ENCODE measurements at places on chromosomes 1 and 21.

DNA sequence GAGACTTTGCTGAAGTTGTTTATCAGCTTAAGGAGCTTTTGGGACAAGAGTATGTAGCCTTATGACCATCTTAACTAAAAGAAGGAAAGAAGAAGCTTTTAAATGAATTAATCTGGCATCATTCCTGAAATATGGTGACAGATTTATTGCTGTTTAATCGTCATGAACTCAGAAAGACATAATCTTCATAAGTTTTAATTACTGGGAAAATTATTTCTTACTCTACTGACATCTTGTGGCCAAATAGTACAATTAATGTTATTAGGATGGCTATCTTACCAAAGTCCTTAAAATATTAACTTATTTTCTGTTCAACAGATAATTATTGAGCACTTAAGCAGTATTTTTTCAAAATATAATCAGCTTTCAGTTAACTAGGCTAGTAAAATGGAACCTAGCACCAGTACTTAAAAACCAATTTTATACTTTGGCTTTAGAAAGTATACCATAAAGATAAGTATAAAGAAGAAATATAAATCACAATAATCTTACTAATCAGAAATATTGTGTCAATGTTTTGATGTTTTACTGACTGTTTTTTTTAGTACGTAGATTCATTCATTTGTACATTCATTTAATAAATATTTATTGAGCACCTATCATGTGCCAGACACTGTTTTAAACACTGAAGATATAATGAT, 34.7 kb upstream of the GPR25 start:
- DNase-seq: no peak

- no peak for DNase-seq
Observed at GRCh38 chr1:223271085-223271781, 92.7 kb downstream of the SUSD4 start.

DNA sequence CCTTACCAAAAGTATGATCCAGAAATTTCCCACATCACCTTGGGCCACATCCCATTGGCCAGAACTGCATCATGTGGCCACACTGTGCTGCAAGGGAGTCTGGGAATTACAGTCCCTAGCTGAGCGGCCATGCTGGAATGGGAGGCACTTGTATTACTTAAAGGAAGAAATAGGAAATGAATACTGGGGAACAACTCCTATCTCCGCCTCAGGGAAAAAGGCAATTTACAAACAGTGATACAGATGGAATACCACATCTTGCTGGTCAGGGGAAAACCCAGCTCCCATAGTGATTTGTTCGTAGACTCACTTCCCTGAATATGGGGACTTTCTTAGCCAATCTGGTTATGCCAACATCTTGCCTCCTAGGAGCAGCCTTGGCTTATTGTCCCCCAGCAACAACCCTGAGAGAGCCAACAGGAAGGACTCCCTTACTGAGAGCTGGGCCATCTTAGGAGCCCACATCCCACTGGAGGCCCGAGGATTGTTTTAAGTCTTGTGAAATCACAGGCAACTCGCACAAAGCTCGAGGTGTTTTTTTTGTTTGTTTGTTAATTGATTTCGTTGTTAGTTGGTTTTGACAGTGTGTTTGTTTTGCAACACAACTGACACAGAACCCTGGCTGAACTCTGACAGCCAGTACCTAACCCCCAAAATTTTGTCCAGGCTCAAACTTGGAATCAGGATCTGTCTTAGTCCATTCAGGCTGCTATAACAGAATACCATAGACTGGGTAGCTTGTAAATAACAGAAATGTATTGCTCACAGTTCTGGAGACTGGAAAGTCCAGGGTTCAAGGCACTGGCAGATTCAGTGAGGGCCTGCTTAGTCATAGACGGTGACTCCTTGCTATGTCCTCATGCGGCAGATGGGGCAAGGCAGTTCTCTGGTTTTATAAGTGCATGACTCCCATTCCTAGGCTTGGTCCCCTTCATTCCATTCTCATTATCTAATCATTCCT, 14.9 kb downstream of the CDA start:
- DNase-seq: peak; percentile 84

DNA sequence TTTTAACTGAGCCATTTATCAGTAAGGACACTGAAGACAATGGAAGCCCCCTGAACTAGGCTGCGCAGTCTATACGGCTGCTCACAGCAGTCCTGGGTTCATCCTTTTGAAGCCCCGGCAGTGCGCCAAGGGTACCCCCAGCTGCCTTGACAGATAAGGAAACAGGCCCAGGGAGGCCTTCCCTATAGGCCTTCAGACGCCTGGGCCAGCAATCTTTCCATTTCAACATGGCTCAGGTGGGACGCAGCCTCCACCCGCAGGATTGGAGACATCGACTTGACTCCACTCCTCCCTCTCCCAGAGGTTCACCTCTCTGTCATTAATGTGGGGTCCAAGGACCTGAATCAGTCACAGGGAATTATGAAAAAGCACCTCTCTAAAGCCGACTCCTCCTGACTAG, 2.8 kb upstream of the LYPD8 start:
- DNase-seq: no peak

DNA sequence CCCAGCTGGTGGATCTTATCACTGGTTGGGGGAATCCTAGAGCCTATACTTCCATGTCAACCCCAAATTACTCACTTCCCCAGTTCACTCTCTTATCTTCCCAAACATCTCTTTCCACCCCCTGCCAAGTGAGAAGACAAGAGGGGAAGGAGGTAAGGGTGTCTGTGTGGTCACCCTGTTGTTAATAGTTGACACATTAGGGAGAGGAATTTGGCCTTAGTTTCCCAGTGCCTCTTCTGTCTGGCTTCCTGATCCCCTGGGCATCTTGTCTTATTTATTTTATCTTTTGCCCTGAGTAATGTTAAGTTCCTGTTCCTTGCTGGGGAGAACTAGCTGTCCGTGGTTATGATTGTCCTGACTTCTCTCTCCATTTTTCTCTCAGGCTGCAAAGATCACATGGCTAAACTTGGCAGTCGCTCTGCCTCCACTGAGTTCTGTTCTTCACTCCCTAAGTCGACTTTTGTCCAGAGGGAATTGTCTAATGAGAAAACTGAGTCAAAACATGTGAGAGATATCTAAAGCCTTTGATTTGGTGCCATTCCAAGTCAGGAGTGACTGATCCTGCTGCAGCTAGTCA, 157.1 kb upstream of the SYT6 start:
- DNase-seq: no peak

- no peak for DNase-seq
Observed at GRCh38 chr1:20223551-20224419, 37.5 kb upstream of the PLA2G2C start.

DNA sequence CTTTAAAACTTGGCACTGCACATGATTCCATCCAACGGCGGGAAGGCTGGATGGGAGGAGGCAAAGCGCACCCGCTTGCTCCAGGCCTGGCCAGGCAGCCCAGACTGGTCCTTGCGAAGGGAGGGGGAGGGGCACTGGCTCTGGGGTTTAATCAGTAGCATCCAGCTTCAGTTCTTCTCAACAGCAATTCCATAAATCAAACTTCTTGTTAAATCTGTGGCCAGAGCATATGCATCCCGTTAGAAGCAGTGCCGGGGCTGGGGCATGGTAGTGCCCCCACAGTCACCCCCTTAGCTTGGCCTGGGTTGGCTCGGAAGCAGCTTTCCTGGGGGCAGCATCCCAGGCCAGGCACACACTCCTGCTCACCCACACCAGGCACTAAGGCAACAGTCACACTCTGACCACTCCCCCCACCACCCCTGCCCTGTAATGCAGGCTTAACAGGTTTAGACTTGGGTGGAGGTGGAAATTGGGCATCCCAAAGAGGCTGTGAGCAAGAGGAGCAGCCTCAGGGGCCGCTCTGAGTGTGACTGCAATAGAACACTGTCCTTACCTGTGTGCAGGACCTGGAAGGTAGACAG, 94.1 kb upstream of the CASZ1 start:
- DNase-seq: no peak

- DNase-seq: peak; percentile 38
Observed at GRCh38 chr1:83999316-83999819, 436 bp upstream of the TTLL7 start.

- peak; percentile 36 for DNase-seq
Observed at GRCh38 chr1:225817611-225818061, 7.7 kb downstream of the EPHX1 start.

GRCh38 chr1:58767143-58767542, 16.7 kb downstream of the JUN start:
- DNase-seq: no peak

DNA sequence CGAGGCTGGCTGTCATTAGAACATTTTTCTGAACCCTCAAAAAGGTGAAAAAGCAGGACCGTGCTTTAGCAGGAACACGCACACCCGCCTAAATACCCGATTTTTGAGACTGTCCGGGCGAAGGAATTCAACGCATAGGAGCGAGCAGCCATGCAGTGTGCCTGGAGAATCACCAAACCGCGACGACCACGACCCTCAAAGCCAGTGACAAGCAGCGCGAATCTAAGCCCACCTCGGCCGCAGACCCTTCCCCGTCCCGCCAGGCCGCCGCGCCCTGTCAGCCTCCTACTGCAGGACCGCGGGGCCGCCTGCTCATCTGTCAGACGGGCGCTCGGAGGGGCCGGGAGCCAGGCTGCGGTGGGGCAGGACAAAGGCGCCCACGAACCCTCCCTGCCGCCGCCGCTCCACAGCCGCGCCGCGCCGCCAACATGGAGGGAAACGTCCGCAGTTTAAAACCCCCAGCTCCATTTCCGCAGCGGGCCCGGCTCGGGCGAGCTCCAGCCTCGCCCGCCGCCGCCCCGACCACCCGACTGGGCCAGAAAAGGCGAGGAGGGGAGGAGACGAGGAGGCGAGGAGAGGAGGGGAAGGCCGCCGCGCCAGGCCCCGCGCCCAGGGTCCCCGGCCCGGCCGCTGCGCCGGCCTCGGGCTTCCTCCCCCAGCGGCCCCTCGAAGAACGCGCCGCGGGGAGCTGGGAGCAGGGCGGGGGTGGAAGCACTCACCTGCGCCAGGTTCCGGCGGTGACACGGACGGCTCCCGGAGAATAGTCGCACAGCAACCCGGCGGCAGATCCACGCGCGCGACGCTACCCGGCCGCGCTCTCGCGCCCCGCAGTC, at the start of gene LBR:
LBR (minus strand) TSS at position 804 of the 833 bp plus-strand sequence. CDS start 3,963 bp downstream, outside the sequence.
- no peak for DNase-seq

GRCh38 chr1:90671251-90671650, 45.9 kb downstream of the BARHL2 start:
- DNase-seq: no peak

GRCh38 chr1:23428136-23428905, 3.8 kb upstream of the TCEA3 start:
- no peak for DNase-seq

GRCh38 chr21:44296916-44297315, 2.9 kb upstream of the PFKL start:
- no peak for DNase-seq

GRCh38 chr1:102191723-102192122, 195.0 kb upstream of the OLFM3 start:
- DNase-seq: no peak

DNA sequence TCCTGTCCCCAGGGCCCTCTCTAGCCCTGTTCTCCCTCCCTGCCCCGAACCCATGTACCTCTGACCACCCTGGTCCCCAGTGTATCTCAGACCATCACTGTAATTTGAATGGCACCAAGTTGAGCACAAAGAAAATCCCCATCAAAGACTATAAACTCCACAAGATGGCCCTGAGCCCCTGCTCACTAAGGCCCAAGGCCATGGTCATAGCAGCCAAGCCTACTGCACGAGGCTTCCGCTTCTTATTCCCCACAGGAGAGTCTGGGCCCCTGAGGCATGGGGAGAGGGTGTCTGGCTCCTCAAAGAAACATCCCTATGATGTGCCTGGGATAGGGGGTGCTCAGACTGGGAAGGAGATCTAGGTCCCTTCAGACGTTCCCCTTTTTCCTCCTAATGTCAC, 4.5 kb downstream of the ZNF683 start:
- no peak for DNase-seq

- DNase-seq: no peak
Observed at GRCh38 chr1:24714859-24715520, 30.3 kb upstream of the CLIC4 start.

DNA sequence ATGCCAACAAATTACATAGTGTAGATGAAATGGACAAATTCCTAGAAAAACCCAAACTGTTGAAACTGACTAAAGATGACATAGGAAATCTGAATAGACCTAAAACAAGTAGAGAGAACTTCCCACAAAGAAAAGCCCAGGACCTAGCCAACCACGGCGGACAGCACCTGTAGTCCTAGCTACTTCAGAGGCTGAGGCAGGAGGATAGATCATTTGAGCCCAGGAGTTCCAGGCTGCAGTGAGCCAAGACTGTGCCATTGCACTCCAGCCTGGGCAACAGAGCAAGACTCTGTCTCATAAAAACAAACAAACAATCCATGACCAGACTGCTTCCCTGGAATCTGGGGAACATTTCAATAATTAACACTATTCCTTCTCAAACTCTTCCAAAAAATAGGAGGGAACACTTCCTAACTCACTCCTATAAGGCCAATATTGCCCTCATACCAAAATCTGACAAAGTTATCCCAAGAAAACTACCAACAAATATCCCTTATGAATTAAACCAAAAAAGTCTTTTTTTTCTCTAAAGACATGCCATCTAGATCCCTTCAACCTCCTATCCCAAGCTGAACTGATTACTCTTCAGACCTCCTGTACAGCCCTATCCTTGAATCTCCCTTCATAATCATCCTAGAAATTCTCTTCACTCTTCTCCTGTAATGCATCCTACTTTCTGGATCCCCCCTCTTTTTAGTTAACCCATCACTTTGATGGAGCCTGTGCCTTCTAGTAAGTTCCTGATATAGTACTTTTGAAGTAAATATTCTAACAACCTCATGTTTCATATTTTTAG, 15.5 kb downstream of the ZNF644 start:
- no peak for DNase-seq

GRCh38 chr1:205914155-205914507, 29.1 kb downstream of the SLC26A9 start:
- no peak for DNase-seq

DNA sequence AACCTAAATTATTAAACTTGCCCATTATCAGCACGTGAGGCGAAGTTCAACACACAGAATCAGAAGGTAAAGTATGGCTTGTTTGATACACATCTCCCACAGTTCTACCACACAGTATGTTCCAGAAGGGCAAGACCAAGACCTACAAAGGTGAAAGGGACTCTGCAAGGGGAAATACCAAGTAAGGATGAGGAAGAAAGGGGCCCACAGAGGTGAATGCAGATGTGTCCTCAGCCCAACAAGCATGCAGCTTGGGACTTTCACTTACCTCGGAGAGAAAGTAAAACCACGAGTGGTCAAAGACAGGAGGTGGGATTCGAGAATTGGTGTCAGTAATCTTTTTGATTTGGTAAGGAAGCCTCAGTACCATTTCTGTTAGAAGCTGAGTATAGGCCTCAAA, 85.8 kb downstream of the UBR4 start:
- no peak for DNase-seq

GRCh38 chr1:89454845-89455521, 69.6 kb upstream of the LRRC8B start:
- no peak for DNase-seq

Measured in non-pigmented ciliary epithelial cell (primary cell).